ENCODE measurements at places on chromosomes 13 and 19. TPM values are rescaled to one million over a fixed set of nuclear protein-coding genes. Genes with fewer than 3 reads are reported as not detected.
A peak's percentile ranks its signal among the peaks of the same experiment; 100 is the strongest.

GNG7 gene
- total RNA-seq = 4.7 TPM

DNA sequence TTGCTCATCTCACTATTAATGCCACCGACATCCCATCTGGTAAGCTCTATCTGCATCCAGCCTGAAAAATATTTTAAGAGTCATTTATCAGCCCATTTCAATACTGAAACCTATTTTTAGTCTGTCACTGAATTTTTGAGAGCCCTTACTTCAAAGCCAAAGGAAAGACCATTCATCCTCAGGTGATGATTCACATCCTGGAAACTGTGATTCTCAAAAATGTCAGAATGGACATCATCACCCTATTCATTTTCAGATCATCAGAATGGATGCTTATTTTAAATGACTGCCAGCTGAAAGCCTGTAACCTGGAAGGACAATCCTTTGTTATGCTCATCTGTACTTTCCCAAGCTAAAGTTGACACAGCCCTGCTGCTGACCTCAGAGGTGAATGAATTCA is 27.0 kb downstream of the TNFSF11 start:
- H3K36me3 ChIP-seq = no peaks in the 10 kb centered on the region
- H3K4me3 ChIP-seq = no peak overlapping the region
- no peak for ATAC-seq
- no peak overlapping the region for H3K27ac ChIP-seq

DNA sequence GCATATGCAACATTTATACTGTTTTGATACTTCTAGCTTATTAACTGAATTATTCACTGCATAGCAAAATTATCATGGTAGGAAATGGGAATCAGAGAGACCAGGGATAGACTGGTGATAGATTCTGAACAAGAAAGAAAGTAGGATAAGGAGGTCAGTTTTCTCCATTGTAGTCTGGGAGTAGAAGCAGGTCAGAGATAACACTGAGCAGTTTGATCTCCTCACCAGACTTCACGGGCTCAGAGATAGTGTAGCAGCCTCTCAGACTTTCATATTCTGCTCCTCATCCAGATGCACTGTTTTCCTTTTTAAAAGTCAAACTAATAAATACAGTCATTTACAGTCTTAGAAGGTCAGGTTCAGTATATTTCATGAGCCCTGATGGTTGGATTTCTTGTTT is 56.0 kb upstream of the MYO16 start:
- H3K4me3 ChIP-seq = no peak overlapping the region
- H3K27ac ChIP-seq = no peak overlapping the region
- H3K36me3 ChIP-seq = no peaks in the 10 kb centered on the region
- H3K27me3 ChIP-seq = no peaks in the 10 kb centered on the region

- H3K4me1 ChIP-seq = peaks cover 68% of the 10 kb centered on the region
- no peaks in the 10 kb centered on the region for H3K27me3 ChIP-seq
- H3K4me3 ChIP-seq = peak overlapping the region; percentile 37
- peak; percentile 71 for ATAC-seq
- H3K36me3 ChIP-seq = no peaks in the 10 kb centered on the region
Observed at GRCh38 chr19:40279120-40279551, 6.0 kb downstream of the AKT2 start.

DNA sequence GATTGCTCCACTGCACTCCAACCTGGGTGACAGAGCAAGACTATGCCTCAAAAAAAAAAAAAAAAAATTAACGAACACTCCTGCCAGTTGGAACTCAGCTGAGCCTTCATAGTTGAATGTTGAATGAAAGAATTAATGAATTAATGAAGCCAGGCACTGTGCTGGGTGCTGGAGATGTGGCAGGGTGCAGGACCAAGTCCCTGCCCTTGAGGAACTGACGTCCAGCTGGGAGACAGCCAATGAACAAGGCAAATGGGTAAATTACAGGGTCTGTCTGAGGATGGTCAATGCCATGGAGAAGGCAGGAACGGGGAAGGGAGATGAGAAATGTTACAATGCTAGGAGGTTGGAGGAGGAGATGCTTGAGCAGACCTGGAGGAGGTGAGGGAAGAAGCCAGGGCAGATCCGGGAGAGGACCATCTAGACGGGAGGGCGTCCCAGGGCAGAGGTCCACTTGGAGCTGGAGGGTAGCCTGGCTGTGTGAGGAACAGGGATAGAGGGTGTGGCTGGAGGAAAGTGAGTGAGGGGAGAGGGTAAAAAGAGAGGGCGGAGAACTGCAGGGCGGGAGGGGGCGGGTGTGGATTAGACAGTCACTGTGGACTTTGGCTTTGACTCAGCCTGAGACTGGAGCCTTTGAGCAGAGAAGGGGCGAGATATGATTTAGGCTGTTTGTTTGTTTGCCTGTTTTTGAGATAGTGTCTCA is 16.8 kb upstream of the IGSF23 start:
- no peak overlapping the region for H3K4me3 ChIP-seq
- H3K27me3 ChIP-seq = peaks cover 57% of the 10 kb centered on the region
- no peaks in the 10 kb centered on the region for H3K36me3 ChIP-seq
- no peak for ATAC-seq
- H3K4me1 ChIP-seq = no peaks in the 10 kb centered on the region
- no peak overlapping the region for H3K27ac ChIP-seq

- no peaks in the 10 kb centered on the region for H3K27me3 ChIP-seq
- ATAC-seq = no peak
- no peak overlapping the region for H3K27ac ChIP-seq
- H3K4me1 ChIP-seq = no peaks in the 10 kb centered on the region
Observed at GRCh38 chr13:89011615-89012014, 1340.4 kb downstream of the SLITRK5 start.
